DMS79 (cell line): ENCODE measurements at places on chromosomes 1 and 21.
A peak's percentile ranks its signal among the peaks of the same experiment; 100 is the strongest.

DNA sequence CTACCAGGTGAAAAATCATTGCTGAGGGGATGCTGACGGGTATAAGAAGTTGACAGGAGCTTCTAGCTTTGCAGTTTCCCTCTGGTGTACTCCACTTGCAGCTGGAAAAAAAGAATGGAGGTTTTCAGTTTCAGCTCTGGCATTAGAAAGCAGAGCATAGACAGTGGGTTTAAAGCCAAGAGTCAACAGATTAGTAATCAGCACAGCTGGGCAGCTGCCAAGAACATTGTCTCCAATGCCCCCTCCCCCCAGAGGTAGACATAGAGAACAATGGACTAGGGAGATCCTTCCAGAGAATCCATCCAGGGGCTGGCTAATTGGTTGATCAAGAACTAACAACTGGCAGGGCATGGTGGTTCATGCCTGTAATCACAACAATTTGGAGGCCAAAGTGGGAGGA, 10.1 kb upstream of the ZBTB8B start:
- DNase-seq: no peak

DNA sequence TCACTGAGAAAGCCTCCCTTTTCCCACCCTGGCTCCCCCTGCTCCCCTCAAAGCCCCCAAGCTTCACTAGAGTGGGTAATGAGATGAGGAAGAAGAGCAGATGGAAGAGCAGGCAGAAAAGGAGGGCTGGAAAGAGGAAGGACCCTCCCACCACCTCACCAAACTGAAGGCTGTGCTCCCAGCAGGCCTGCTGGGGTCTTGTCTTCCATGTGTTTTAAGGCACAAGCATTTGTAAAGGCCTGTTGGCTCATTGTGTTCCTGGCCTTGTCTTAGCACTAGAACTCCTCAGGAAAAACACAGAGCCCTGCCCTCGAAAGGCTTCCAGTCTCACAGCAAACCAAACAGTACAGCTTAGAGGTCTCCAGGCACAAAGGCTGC, 51.5 kb downstream of the TOMM20 start:
- no peak for DNase-seq

DNA sequence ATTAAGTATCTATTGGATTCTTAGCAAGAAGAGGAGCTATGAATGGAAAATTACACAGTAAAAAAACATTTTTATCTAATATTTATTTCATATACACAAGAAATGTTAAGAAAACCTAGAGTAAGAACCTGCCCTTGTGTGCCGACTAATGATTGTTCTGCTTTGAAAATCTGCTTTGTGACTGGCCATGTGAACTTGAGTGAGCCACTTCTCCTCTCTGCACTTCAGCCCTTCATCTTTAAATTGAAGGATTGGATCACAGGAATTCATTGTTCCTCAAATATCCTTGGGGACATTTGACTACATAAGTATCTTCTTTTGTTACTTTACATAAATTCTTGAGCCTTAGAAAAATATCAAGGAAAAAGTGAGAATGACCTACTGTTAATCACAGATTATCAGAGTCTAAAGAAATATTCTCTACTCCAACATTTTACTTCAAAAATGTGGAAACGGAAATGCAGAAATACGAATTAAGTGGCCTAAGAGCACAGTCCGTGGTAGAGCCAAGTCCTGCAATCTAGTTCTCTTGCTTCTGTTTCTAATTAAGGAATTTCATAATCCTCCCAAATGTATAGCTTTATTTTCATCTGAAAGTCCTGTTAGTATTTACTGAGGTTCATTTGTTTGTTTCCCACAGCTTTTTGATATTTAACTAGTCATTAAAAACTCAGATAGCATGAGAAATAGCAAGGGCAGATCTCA, 46.3 kb upstream of the SAMSN1 start:
- no peak for DNase-seq

- no peak for DNase-seq
These were observed 189.4 kb downstream of the PBX1 start for GRCh38 chr1:164748253-164748899.

GRCh38 chr1:32112806-32113375, 5.0 kb downstream of the KPNA6 start:
- no peak for DNase-seq

DNA sequence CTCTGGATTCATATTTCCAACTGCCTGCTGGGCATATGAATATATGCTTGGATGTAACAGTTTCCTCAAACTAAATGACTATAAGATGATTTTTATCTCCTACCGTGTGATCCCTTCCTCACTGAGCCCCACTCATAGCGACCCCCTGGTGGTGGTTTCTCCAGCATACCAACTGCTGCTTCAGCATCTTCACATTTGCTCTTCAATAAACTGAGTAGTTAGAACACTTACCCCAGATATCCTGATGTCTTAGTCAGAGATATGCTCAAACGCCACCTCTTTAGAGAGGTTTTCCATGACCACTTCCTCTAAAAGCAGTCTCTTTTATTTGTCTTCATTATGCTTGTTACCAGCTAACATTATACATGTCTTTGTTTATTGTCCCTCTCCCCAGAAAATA, 10.2 kb upstream of the HNRNPR start:
- no peak for DNase-seq

DNA sequence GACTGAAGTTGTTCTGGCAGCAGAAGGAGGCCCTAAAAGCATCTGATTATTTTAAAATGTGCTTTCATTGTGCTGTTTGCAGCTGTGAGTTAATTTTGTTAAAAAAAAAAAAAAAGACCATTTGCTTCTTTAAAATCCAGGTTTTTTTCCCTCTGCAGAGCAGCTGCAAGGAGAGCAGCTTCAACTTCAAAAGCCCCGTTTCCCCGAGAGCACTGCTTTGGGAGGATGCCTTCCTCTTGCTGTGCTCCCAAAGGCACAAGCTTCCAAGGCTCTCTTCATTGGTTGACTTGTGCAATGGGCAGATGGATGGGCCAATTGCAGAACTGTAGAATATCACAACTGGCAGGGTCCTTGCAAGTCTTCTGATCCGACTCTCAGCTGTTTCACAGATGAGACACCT, 459.2 kb upstream of the PKN2 start:
- DNase-seq: no peak

DNA sequence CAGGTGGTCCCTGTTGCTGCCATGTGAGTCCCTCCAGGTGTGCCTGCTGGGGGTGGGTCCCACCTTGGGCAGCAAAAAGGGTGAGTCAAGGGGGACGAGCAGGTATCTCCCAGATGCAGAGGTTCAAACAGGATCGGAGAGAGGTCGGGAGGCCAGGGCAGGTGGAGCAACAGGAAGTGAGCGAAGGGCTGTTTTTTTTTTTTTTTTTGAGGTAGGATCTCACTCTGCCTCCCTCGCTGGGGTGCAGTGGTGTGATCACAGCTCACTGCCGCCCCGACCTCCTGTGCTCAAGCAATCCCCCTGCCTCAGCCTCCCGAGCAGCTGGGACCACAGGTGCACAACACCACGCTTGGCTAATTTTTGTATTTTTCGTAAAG, 39.4 kb downstream of the SLC2A7 start:
- no peak for DNase-seq

DNA sequence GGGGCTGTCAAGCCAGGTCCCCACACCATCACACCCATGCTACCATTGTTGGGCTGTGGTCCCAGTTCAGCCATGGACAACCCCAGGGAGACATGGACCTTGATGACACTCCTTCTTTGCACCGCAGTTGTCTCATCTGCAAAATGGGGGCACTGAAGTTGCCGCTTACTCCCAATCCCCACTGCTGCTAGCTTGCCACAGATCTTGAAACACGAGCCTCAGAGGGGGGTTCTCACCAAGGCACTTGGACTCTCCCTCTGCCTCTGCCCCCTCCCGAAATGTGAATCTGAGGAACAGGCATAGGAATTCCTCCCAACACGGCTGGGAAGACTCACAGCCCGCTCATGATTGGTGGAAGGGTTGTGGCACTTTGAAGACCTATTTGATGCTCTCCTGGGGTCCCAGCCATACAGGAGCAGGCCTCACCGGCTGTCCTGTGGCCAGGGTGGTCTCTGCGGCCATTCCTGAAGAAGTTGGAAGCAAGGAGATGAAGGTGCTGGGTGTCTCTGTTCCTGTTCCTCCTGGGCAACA, 31.1 kb downstream of the RUNX3 start:
- no peak for DNase-seq

GRCh38 chr1:212034516-212035122, 738 bp downstream of the INTS7 start:
- DNase-seq: no peak

GRCh38 chr1:1918901-1919303, at the start of gene TMEM52:
TSS of gene TMEM52 (minus strand) at chr1:1919279. CDS start at chr1:1919265, 14 bp downstream.
- DNase-seq: no peak

GRCh38 chr1:8629241-8630091, 188.0 kb downstream of the RERE start:
- peak; percentile 59 for DNase-seq

- DNase-seq: peak; percentile 40
These were observed 54.9 kb downstream of the CAPZB start for GRCh38 chr1:19430121-19431068.

DNA sequence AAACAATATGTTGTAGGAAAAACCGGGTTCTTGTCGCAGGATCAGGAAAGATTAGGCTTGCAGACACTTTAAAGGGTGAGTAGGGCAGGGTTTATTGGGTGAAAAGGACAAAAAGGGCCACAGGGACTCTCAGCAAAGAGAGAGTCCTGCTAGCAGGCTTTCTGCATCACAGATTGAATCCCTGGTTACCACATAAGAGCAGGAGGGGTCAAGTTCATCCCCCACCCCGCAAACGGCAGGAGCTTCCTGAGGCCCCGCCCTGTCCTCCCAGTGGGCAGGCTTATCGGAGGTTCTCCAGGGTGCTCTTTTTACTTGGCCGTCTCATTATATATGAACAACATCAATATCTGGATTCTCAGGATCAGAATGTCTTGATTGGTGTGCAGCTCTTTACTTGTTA, 47.7 kb downstream of the SYCP1 start:
- no peak for DNase-seq

DNA sequence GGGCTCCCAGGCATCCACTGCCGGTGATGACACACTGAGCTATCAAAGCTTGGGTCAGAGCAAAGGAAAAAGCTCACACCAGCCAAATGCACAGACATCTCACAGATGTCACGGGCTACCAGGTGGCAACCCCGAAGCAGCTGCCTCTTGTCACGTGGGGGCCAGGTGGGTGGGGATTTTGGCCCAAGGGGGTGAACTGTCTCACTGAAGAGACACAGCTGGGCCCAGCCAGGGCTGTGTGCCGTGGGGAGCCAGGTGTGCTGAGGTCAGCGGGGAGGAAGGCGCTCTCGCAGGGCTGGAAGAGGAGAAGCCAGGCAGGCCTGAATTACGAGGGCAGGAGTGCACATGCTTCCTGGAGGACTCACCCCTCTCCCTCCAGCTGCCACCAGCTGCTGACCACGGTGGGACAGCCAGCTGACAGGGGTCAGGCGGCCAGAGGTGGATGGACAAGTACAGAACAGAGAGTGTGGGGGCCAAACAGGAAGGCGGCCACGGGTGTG, 32.4 kb downstream of the KCNN3 start:
- peak; percentile 51 for DNase-seq

GRCh38 chr1:217067642-217068041, 344.4 kb upstream of the ESRRG start:
- DNase-seq: no peak

- no peak for DNase-seq
These were observed 30.1 kb downstream of the KCNAB2 start for GRCh38 chr1:6075748-6076147.

DNA sequence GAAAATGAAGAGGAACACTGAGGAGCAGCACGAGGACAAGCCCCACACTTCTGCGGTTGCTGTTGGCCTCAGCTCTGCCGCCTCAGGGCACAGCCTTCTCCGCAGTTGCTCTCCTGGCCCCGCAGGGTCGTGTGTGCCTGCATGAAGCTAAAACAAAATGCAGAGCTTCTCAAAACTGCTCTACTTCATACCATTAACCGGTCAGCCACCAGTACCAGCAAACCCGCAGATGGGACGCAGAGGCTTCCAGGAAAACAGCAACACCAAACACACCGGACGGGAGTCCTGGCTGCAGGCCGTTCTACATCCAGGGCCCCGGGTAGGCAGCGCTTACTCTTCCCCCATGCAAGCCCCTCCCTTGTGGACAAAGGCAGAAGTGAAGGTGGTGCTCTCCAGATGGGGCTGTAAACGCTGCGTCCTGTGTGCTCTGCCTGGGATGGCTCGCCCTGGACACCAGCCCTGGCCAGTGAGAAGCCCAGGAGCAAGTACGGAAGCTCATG, 7.1 kb upstream of the C1orf159 start:
- DNase-seq: no peak

DNA sequence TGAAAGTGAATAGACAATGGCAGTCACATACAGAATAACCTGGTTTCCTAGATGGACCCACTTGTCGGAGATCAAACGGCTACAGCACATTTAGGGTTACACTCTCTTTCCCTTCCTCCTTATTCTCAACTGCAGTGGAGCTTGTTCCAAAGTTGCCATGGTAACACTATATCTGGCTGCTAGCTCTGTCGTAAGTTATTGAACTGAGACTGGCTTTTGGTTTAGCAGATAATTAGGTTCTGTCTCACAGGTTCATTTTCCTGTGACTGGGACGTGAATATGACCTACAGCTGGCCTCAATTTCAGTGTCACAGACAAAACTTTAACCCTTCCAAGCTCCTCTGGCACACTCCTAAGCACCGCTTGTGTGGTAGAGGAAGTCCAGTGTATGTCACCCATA, 875.8 kb downstream of the USP25 start:
- no peak for DNase-seq

- DNase-seq: no peak
These were observed 275.5 kb upstream of the FMN2 start for GRCh38 chr1:239816081-239816782.

- no peak for DNase-seq
These were observed 20.8 kb upstream of the RGS2 start for GRCh38 chr1:192787914-192788585.

DNA sequence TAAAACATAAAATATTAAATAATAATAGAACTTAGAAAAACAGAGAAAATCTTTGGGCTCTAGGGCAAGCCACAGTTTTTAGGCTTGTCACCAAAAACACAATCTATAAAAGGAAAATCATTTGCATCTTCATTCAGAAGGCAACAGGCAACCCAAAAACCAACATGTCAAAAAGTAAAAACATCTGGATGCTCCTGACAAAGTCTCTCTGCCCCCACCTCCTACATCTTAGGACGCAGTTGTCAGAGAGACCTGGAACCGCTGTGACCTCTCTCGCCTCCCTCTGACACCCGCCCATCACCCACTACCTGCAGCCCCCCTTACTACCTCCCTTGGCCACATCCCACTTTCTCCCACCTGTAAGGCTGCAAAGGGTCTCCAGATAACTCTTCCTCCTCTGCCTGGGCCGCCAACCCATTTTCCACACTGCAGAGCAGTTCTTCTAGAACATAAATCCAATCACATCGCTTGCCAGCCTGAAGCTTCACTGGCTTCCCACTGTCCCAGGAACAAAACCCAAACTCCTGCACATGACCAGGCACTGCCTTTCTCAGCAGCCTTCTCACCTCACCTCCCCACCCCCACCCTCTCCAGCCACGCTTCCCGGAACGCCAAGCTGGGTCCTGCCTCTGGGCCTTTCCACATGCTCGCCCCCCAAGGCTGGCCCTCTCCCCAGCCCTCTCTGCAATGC, 14.7 kb downstream of the PRDM15 start:
- no peak for DNase-seq
